ENCODE measurements at places on chromosomes 4 and X. TPM values are rescaled to one million over a fixed set of nuclear protein-coding genes. Genes with fewer than 3 reads are reported as not detected.
A peak's percentile ranks its signal among the peaks of the same experiment; 100 is the strongest.

DNA sequence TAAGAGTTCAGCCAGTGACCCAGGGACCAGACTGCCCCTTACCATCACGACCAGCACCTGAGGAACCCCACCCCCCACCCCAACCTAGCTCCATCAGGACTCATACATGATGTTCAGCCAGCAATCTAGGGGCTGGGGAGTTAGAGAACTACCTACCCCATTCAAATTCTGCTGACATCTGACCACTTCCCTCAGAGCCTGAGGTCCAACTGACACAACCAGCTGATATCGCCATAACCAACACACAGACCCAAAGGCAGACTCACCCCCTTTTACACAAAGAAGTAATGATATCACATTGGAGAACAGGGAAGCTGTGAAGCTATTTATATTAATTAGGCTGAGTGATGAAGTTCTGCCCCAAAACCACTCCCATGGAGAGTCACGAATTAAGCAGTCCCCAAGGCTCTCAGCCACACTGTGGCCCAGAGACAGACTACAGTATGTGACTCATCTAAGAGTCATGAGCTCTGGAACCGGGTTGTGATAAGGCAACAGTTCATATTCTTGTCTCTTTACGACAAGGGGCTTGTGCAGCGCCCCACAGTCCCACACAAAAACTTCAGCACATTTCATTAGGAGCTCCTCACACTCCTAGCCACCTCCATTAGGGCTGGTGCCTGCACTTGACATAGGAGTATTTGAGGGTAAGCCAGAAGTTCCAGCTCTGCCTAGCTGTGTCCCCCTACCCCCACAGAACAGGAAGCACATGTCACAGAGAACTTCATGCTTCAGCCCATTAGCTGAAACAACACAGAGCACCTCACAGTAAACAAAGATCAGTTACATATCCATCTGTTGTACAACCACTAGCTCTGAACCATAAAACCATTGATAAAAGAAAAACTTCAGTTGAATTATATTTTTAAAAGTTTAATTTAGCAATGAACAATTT, 184.7 kb upstream of the ZCCHC13 start:
- DNase-seq = peak; percentile 20

DNA sequence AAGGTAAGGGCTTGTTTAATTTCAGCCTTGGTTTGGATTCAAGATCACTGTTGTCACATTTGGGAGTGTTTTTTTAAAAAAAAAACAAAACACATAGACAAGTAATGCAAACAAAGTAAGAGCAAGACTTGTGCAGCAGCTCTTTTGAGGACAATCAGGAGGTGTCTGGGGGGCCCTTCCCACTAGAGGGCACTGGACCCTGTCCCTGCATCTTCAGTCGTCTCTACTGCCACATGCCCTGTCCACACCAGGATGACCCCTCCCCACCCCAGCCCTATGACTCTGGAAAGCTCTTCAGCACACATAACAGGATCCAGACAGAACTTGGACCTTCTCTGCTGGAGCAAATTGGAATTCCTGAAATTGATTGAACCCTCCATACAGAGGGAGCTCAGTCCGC, 71.0 kb downstream of the USP46 start:
- peak; percentile 72 for DNase-seq

DNA sequence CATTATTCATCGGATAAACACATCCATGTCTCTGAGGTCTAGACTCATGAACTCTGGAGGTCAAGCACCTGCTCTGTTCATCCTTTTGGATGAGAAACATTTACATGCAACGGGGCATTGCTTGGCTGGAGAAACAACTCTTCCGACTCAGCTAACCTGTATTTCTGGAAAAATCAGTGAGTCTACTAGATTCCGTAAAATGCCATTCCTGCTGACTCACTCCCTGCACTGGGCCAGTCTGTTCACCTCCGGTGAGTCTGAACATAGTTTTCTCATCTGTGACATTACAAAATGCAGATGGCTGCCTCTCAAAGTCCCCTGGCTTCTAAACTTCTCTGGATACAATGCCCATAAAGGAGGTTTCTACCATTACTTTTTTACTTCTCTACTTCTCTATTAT, 185.7 kb upstream of the HS3ST1 start:
- peak; percentile 50 for DNase-seq

The OPRPN gene
- not detected for total RNA-seq

- no peak for DNase-seq
Measured at GRCh38 chr4:165518024-165518616, 139.3 kb downstream of the CPE start.

DNA sequence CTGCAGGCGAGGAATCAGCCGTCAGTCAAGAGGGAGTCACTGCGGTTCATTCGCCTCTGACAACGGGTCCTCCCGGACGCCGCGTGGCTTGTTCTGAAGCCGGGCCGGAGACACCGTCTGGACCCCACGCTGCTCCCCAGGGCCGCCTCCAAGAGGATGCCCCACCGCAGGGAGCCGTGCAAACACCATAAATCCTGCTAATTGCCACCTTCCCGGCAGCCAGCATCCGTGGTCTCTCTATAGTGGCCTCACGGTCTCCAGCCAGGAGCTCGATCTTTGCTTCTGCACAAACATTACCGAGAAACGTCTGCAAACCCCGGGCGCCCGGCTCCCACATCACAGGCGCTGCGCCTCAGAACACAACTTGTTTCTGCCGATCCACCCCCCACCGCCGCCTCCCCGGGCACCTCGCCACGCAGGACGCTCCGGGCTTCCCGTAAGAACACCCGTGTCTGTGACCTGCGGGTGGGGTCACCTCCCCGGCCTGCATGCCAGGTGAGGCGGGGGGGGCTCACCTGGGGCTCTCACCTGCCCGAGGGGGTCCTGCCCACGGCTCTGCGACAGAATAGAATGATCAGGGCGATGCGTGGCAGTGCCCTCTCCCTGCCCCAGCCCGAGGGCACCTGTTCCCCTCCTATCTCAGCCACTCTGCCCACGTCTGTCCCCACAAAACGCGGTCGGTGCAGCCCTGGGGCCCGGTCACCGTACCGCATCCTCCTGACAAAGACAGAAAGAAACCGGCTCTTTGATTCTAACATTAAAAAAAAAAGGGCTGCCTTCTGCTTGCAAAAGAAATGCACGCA, 32.4 kb upstream of the PPP2R3B start:
- DNase-seq = no peak

DNA sequence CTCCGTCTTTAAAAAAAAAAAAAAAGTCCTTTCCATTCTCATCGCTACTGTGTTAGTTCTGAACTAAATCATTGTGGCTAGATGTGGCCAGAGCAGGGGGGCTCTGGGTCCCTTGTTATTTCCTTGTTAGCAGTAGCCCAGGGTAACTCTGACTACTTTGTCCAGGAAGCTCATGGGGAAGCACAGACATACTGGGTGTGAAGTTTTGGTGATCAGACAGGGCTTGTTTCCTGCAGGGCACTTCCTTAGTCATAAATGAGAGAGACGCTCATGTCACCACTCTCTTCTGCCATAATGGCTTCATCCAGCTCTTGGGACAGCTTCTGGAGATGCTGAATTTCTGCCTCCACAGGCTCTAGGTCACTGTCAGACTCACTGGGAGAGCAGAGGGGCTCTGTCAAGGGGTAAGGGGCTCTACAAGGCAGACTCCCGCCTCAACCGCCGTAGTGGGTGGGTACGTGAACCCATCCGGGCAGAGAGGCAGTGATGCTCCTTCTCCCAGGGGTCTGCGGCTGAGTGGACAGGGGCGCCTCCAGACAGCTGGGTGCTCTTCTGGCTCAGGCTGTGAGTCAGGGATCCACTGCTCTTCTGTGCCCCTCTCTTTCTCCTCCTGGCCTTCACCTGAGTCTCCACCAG, 12.9 kb downstream of the STIM2 start:
- DNase-seq = no peak

- no peak for DNase-seq
Measured at GRCh38 chr4:72144241-72144640, 112.4 kb downstream of the NPFFR2 start.

The CT47B1 gene
- not detected for total RNA-seq

- no peak for DNase-seq
Measured at GRCh38 chrX:2841537-2841936, 12.8 kb downstream of the GYG2 start.

DNA sequence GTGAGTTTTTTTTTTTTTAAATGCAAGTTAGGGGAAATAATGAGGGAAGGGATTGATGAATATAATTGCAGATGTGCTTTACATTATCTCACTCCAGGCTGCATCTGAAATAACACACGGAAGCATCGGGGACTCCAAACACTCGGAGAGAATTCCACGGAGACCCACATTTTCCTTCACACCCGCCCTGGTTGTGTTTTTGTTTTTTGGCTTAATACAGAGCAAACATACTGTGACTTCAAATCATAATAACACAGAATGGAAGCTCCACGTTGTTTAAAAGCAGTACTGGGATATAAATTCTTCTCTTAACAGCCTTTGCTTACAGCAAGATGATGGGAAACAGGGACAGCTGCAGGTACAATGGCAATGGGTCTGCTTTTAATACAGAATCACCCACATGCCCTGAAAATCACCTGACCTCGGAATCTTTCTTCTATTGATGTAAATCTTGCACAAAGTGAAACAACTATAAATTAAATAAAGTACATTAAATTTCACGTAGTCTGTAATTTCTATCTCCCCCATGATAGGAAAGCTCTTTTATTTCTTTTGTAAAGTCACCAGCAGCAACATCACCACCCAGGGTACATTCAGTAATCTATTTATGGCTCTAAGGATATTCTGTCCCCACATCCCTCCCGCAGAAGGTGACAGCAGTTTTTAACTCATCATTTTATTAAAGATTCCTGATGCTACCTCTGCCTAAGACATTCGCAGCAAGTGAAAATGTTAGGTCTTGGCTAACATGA, 119.3 kb downstream of the ZNF827 start:
- no peak for DNase-seq

The FRMD7 gene
- not detected for total RNA-seq

DNA sequence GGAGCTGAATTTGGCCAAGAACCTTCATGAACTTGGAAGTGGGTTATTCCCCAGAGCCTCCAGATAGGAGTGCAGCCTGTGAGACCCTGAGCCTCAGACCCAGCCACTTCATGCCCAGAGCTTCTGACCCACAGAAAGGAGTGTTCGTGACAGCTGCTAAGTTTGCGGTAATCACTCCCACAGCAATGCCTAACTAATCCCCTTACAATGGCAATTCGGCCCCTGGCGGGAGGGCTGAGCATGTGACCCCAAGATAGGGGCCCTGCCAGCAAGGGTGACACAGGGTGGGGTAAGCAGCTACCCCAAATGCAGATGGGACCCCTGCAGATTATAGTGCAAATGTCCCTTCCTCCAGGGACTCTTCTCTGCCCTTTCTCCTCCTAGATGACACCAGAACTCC, 22.5 kb downstream of the PNMA6E start:
- DNase-seq = no peak

DNA sequence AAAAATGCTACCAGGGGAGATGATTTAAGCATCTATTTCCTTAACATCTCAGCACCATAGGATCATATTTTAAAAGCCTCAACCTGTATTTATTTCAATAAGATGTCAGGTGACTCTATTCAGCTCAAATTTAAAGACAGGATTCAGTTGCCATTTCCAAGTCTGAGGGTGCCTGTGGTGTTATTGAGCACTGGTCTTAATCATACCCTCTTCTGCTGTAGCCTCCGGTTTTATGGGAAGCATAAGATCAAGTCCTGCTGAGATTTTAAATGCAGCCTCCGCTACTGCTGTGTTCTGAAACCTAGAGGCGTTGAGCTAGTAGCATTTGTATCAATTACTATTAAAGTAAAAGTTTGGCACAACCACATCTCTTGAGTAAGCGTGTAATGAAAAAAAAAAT, 185.7 kb upstream of the NWD2 start:
- DNase-seq = no peak

The INTS6L gene
- 3.3 TPM for total RNA-seq

The ARSJ gene
- 26.2 TPM for total RNA-seq

The NHS gene
- total RNA-seq = 0.14 TPM

DNA sequence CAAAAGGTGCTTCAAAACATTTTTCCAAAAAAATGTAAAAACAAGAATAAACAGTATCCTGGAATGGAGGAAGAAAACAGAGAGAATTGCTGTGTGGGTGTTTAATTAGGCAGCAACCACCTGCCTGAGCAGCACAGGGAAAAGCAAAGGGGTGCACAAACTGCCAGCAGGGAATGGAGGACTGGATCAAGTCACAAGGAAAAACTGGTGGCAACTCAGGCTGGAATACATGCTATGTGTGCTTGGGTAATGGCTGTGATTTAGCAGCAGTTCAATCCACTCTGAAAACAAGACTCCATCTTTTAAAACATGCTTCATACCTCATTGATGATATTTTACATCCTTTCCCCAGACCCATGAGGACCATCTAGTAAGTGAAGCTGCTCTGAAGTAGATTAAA, 179.5 kb downstream of the HS6ST2 start:
- no peak for DNase-seq

- DNase-seq = peak; percentile 78
Measured at GRCh38 chrX:19739683-19740082, 147.7 kb downstream of the SH3KBP1 start.

- DNase-seq = peak; percentile 34
Measured at GRCh38 chr4:1026115-1026514, 14.7 kb downstream of the FGFRL1 start.

DNA sequence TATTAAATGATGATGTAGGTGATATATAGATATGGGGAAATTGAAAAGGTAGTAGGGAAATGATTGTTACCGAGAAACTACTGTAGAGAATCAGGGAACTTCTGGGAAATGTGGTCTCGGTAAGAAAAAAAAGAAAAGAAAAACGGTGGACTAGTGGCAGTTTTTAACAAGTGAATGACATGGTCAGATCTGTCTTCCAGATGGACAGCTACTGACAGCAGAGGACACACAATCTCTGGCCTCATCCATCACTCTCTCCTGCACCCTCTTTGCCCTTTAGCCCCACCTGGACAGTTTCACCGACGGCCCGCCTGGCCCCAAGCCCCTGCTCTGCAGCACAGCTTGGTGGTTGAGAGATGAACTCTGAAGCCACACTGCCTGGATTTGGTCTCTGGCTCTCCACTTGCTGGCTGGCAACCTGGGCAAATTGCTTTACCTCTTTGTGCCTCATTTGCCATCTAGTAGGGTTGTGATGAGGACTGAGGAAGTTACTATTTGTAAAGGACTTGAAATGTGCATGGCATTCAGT, 23.4 kb downstream of the RBM47 start:
- DNase-seq = no peak

The RAB40AL gene
- total RNA-seq = 0.14 TPM

DNA sequence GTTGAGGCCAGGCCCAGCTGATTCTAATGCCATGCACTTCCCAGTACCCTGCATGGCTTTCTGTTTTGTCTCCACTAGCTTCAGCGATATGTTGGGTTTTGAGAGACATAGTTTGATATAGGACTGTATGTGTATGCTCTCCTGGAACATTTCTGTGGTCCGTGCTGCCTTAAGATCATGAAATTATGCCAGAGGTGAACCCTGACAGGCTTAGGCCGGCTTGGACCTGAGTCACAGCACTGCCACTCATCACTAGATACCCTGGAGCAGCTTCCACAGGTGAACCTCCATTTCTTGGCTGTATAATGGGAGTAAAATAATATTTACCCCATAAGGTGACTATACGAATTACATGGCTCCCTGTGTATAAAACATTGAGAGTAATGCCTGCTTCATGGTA, 6.4 kb downstream of the SGMS2 start:
- no peak for DNase-seq

GRCh38 chrX:97622111-97622510, 738.4 kb downstream of the RPA4 start:
- no peak for DNase-seq

GRCh38 chr4:59068722-59069418, 1958.7 kb upstream of the IGFBP7 start:
- DNase-seq = no peak

- DNase-seq = no peak
Measured at GRCh38 chr4:61532336-61533000, 332.3 kb downstream of the ADGRL3 start.

The NDP gene
- not detected for total RNA-seq

All from dermis blood vessel endothelial cell (primary cell).